SK-N-SH (cell line): ENCODE measurements at places on chromosomes 12 and 14. TPM values are rescaled to one million over a fixed set of nuclear protein-coding genes. Genes with fewer than 3 reads are reported as not detected.

- H3K4me1 ChIP-seq: no peaks in the 10 kb centered on the region
- H3K27ac ChIP-seq: no peak overlapping the region
- no peak for DNase-seq
- H3K36me3 ChIP-seq: no peaks in the 10 kb centered on the region
Measured at GRCh38 chr12:58566599-58566998, 353.7 kb downstream of the LRIG3 start.

DNA sequence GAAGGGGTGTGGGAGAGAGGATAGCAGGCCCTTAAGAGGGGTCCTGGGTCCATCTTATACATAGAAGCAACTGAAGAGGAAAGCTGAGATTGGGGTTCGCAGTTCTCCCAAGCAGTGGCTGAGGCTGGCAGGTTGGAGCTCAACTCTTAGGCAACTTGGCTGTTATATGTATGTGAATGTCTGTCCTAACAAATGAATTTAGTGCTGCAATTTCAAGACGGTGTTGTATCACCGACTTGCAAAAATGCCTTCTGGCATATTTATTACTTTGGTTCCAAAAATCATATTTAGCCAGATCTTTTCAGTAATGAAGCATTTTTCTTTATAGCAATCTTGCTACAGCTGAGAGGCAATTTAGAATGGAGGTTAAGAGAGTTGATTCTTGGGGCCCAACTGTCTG is 148.3 kb downstream of the AKAP6 start:
- H3K27me3 ChIP-seq: no peaks in the 10 kb centered on the region
- no peak overlapping the region for H3K4me3 ChIP-seq
- H3K4me1 ChIP-seq: peaks cover 15% of the 10 kb centered on the region
- peak overlapping the region; percentile 84 for H3K27ac ChIP-seq

GRCh38 chr12:21945002-21945401 is 3.8 kb upstream of the ABCC9 start:
- peaks cover 23% of the 10 kb centered on the region; the same call in 1 of the 2 replicates for H3K27me3 ChIP-seq
- no peaks in the 10 kb centered on the region for H3K4me1 ChIP-seq
- H3K4me3 ChIP-seq: no peak overlapping the region

Gene ERBB3
- 1.4 and 1.5 TPM in 2 replicates for polyA plus RNA-seq

Gene KRT72
- polyA plus RNA-seq: not detected in 2 replicates

Gene KLHL33
- polyA plus RNA-seq: not detected in 2 replicates

DNA sequence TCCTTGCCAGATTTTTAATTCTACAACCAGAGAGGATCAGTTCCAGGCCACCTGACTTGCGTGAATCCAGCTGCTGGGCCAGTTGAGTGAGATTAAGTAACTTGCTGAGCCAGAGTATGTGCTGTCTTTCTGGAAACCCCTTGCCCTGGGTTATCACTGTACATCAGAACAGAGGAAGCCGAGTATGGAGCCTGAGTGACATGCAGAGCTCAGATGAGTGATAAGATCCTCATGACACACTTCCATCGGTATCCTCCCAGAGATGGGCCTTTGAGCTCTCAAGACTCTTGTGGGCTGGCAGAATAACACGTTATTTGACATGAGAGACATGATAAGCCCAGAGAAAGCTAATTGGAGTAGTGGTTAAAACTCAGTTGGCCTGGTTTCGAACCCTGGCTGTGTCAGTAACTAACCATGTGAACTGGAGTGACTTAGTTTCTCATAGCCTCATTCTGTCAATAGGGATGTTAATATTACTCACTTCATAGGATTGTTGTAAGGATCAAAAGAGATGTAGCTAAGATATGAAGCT is 388.1 kb downstream of the ZFP36L1 start:
- peak overlapping the region; percentile 39; the same call in 1 of the 2 replicates for H3K27ac ChIP-seq
- H3K36me3 ChIP-seq: no peaks in the 10 kb centered on the region
- H3K4me3 ChIP-seq: no peak overlapping the region
- H3K27me3 ChIP-seq: no peaks in the 10 kb centered on the region
- peaks cover 4% of the 10 kb centered on the region for H3K4me1 ChIP-seq

GRCh38 chr12:2393996-2394395 is 341.2 kb downstream of the CACNA1C start:
- no peaks in the 10 kb centered on the region; the same call in 1 of the 2 replicates for H3K27me3 ChIP-seq
- no peaks in the 10 kb centered on the region for H3K36me3 ChIP-seq
- H3K4me1 ChIP-seq: no peaks in the 10 kb centered on the region
- H3K27ac ChIP-seq: no peak overlapping the region
